RPMI7951 (cell line): ENCODE measurements at places on chromosomes 7 and 10. TPM values are rescaled to one million over a fixed set of nuclear protein-coding genes. Genes with fewer than 3 reads are reported as not detected.
A peak's percentile ranks its signal among the peaks of the same experiment; 100 is the strongest.

DNA sequence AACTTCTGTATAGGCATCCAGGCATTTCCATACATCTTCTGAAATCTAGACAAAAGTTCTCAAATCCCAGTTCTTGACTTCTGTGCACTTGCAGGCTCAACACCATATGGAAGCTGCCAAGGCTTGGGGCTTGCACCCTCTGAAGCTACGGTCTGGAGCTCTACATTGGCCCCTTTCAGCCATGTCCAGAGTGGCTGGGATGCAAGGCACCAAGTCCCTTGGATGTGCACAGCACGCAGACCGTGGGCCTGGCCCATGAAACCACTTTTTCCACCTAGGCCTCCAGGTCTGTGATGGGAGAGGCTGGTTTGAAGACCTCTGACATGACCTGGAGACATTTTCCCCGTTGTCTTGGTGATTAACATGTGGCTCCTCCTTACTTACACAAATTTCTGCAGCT is 1645.1 kb downstream of the REEP3 start:
- DNase-seq = no peak

- DNase-seq = no peak
Observed at GRCh38 chr10:106355450-106355849, 809.1 kb downstream of the SORCS1 start.

- DNase-seq = peak; percentile 64
Observed at GRCh38 chr7:74092964-74093471, 9.4 kb downstream of the LIMK1 start.

GRCh38 chr10:130254662-130255061 is 118.5 kb downstream of the GLRX3 start:
- peak; percentile 2 for DNase-seq

KCP gene
- under 0.01 TPM in 1 of 2 replicates, not detected in the other for total RNA-seq

SLC26A4 gene
- total RNA-seq = 1.4 and 1.5 TPM in 2 replicates

SMARCD3 gene
- total RNA-seq = 12.6 and 13.2 TPM in 2 replicates

OR2A42 gene
- total RNA-seq = 0.12 TPM in 1 of 2 replicates, not detected in the other

STEAP4 gene
- total RNA-seq = not detected in 2 replicates
